ENCODE measurements at places on chromosomes 6 and 20.

DNA sequence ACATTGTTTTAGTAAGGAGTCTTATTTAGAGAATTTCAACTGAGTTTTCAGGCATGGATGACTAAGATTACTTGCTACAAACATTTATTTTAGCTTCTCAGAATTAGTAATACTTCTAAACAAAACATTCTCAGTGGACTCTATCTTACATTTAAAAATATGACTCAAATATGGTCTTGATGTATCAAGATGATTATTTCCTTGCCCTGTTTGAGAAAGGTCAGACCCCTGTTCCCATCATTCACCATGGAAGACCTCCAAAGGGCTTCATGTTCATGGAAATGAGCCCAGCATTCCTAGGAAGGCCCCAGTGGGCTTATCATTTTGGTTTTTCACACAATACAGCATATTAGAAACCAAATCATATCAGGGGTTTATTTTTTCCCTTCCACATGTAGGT lies 24.6 kb upstream of the TRPC4AP start:
- no peak for DNase-seq

GRCh38 chr6:142944124-142945048 lies 590 bp downstream of the HIVEP2 start:
- peak; percentile 78 for DNase-seq

DNA sequence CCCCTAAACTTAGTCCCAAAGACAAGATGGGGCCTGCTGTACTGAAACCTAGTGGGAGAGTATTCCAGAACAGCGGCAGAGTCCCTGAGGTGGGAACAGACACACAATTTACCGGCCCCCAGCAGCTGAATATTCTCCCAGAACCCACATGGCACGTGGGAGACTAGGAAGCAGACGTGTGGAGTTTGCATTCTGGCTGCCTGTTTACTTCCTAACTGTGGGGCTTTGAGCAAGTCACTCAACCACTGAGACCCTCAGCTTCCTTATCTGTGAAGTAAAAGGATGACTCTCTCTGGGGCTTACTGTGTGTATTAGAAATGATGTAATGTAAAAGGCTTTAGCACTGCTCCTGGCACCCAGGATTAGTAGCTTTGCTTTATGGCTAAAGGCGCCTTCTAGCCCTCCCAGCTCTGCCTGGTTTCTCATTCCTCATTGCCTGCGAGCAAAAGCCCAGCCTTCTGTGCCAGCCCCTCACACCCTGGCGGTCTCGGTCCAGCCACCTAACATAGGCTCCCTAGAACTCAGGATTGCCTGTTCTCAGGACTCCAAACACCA lies 353.1 kb downstream of the CDC5L start:
- DNase-seq, result no peak

DNA sequence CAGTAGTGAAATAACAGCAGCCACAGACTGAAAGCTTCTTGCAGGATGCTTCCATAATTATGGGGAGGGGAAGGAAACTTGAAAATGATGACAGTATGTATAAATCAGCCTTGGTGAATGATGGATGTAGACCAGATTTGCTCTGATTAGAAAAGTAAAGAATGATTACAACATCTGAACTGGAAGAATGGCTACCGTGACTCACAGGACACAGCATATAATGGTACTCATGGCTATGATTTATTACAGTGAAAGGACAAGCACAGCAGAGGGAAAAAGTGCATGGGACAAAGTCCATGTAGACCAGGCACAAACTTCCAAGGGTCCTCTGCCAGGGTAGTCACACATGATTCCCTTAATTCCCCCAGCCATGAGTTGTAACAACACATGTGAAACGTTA lies 70.7 kb upstream of the POPDC3 start:
- no peak for DNase-seq

DNA sequence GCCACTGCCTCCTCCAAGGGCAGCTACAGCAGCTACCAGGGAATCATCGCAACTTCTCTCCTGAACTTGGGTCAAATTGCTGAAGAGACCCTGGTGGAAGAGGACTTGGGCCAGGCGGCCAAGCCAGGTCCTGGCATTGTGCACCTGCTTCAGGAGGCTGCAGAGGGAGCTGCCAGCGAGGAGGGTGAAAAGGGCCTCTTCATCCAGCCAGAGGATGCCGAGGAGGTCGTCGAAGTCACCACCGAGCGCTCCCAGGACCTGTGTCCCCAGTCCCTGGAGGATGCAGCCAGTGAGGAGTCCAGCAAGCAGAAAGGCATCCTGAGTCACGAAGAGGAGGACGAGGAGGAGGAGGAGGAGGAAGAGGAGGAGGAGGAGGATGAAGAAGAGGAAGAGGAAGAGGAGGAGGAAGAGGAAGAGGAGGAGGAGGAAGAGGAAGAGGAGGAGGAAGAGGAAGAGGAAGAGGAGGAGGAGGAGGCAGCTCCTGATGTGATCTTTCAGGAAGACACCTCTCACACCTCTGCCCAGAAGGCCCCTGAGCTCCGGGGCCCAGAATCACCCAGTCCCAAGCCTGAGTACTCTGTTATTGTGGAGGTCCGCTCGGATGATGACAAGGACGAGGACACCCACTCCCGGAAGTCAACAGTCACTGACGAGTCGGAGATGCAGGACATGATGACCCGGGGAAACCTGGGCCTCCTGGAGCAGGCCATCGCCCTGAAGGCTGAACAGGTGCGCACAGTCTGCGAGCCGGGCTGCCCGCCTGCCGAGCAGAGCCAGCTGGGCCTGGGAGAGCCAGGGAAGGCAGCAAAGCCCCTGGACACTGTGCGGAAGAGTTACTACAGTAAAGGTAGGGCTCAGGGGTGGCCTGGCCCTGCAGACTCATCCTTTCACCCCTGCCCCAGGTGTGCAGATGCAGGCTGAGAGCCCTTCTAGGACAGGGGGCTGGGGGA lies 43.7 kb downstream of the MYT1 start:
- DNase-seq, result no peak

DNA sequence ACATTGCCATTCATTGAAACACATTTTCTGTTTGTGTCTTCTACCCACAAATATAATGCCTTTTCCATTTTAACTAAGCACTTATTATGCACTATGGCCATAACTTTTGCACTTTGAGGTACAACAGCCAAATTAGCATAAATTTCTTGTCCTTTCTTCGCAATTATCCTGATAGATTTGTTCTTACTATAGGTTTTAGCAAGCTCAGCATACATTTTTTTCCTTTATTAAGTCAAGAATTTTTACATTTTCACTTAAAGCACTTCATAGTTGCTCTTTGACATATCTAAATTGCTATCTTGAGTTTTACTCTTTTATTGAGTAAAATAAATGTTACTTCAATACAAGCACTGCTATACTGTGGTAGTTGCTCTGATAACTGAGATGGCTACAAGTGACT lies 5.8 kb downstream of the DEFB114 start:
- no peak for DNase-seq

GRCh38 chr20:25346349-25346748 lies 44.3 kb downstream of the ABHD12 start:
- DNase-seq, result no peak

- DNase-seq, result no peak
These were observed 13.4 kb upstream of the CTNNBL1 start for GRCh38 chr20:37680420-37680819.

Measured in tibial nerve (tissue), 4 donors.